Panc1 (cell line): ENCODE measurements at places on chromosomes 13 and 19.

DNA sequence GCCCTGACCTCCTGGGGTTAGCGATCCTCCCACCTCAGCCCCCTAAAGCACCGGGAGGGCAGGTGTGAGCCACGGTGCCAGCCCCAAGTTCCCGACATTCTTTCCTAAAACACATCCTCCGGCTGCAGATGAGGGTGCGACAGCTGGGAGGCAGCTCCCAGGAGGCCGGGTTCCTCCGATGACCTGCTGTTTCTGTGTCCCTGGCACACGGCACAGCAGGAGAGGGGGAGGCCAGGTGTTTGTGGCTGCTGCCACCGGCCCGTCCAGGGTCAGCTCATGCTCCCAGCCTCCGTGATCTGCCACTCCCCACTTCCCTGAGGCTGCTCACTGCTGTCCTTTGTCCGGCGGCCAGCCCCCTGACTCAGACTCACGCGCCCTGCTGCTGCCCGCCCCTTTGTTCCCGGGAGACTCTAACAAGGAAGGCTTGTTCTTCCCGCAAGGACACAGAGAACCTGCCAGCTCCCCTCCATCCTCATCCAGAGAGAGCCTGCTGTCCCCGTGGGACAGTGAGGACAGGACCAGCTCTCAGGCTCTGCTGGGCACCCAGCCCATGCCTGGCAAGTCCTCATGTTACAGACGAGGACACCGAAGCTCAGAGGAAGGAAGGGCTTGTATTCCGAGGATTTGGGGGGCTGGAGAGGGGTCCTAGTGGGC is 10.6 kb upstream of the MADCAM1 start:
- no peak for DNase-seq

DNA sequence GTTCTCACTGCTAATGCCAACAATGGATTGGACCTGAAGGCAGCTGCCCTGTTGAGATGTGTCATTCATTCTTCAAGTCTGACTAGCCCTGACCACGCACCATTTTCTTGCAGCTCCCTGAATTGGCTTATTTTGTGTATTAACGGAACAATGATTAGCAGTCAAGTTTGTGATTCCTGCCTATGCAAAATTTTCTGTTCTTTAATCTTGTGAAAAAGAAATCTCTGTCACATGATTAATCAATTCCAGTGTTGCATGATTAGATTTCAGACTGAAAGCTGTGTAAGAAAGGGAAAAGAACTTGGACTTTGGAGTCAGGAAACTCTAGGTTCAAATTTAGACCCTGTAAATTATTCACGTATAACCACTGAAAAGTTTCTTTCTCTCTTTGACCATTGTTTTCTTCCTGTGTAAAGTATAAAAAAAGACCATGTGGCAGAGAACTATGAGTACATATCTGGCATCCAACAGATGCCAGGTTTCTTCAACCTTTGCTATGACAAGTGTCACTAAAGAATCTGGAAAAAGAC is 64.5 kb upstream of the SLC10A2 start:
- no peak for DNase-seq

GRCh38 chr19:4803736-4804695 is 12.5 kb downstream of the FEM1A start:
- peak; percentile 39 for DNase-seq

GRCh38 chr13:79361299-79361698 is 44.8 kb downstream of the RBM26 start:
- DNase-seq, result no peak

DNA sequence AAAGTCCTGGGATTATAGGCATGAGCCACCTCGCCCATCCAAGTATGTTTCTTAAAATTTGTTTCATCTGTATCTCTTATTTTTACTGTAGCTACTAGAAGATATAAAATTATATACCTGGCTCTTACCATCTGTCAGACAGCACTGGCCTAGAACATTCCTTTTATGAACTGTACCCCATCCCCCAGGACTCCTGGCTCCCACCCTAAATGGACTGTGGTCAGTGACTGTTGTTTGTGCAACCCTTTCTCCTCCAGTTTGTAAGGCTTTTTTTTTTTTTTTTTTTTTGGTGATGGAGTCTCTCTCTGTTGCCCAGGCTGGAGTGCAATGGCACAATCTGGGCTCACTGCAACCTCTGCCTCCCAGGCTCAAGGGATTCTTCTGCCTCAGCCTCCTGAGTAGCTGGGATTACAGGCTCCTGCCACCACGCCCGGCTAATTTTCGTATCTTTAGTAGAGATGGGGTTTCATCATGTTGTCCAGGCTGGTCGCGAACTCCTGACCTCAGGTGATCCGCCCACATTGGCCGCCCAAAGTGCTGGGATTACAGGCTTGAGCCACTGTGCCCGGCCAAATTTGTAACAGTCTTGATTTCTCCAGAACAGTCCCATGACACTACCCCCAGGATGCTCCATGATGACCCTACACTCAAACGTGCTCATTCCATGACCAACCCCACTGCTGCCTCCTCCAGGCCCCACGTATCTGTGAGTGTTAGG is 2.5 kb downstream of the NDUFA3 start:
- no peak for DNase-seq

DNA sequence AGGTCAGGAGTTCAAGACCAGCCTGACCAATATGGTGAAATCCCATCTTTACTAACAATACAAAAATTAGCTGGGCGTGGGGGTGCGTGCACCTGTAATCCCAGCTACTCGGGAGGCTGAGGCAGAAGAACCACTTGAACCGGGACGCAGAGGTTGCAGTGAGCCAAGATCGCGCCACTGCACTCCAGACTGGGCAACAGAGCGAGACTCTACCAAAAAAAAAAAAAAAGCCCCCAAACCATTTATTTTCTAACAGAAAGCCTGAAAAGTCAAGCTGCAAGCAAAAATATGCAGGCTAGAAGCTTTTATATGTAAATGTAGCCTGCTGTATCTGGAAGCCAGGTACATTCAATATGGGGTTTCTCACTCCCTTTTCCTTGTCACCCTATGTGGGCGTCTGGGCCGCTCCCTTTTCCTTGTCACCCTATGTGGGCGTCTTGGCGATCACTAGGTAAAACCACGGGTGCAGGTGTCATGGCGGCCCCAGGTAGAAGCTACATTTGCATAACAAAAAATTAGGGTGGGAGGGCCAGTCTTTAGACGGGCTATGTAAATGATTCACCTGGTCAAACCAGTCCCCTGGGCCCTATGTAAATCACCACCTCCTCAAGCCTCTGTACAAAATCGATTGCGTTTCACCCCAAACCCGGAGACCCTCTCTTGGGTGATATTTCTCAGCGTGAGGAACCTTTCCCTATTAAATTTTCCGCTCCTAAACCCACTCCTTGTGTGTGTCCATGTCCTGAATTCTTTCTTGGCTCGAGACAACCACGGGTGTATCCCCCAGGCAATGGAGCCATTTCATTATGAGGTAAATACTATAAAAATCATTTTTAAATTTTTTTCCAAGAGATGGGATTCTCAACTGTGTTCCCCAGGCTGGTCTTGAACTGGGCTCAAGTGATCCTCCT is 2.1 kb downstream of the TRIM13 start:
- no peak for DNase-seq

- no peak for DNase-seq
Observed at GRCh38 chr19:29524912-29525831, 622 bp upstream of the VSTM2B start.

DNA sequence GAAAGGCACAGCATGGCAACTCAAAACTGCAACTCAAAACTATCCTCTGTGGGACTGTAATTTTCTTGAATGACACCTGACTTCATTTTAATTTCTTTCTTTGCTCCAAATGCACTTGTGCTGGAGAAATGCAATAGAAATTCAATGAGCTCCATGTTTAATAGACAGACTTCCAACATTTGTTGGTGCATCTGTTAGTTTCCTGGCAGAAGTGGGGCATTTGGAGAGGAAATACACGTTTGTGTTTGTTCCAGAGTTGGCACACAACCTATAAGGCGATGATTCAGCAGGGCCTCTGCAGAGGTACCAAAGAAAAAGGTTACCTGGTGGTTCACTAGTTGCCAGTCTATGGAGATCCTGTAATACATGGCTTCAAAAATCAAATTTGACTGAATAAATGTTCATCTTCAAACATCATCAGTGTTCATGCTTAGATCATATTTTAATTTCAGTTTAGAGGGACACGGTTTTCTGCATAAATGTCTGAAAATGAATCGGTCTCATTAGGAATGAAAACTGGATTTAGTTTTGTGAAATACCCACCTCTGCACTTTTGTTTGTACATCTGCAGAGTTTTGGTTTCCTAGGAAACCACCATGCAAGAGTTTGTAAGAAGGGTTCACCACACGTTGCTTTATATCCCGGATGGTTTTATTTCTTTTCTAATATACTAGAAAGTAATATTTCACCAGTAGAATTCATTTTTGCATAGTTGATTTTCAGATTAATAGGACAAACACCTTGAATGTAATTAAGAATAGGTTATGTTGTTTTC is 21.8 kb upstream of the OBI1 start:
- no peak for DNase-seq

DNA sequence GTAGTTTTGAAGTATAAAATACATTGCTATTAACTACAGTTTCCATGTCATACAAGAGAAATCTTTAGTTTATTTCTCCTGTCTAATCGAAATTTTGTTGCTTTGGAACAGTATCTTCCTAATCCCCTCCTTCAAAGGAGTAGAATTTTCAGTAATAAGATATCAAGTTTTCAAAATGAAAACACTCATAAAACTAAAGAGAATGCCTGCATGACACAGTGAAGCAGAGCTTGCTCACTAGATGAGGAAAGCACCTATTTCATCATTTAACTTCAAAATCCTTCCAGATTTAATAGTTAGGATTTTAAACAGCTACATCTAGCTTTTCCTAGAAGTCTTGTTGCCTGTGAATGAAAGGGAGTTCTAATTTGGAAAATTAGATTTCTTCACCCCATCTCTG is 80.8 kb downstream of the TNFSF11 start:
- no peak for DNase-seq

- DNase-seq, result no peak
Observed at GRCh38 chr13:110109910-110110309, 197.0 kb downstream of the COL4A1 start.

DNA sequence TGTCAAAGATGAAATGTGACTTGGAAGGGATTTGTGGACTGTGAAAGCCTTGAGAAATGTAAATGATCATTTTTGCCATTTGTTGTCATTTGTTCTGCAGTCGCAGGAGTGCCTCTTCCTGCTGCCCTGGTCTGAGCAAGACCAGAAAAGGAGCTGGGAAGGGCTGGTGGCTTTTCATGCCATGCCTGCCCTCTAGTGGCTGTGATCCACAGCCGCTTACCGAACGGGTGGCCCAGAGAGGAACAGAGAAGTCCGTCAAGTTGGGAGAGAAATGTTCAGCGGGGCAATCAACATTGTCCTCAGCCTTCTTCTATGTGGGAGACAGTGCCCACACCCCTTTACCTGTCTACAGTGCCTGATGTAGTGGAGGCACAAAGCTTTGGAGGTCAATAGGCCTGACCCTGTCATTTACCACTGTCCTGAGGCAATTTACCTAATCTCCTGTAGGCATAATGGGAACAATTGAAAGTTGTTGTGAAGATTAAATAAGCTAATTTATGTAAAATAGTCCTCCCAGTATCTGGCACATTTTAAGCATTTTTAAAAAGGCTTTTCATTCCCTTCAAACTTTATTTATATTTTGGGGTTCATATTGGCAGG is 224.5 kb downstream of the B3GLCT start:
- peak; percentile 39 for DNase-seq

DNA sequence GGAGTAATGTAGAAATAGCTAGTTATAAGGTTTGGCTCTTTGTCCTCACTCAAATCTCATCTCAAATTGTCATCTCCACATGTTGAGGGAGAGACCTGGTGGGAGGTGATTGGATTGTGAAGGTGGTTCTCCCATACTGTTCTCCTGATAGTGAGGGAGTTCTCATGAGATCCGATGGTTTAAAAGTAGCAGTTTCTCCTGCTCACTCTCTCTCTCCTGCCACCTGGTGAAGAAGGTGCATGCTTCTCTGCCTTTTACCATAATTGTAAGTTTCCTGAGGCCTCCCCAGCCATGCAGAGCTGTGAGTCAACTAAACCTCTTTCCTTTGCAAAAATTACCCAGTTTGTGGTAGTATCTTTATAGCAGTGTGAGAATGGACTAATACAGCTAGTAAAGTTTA is 849.4 kb downstream of the DACH1 start:
- no peak for DNase-seq

DNA sequence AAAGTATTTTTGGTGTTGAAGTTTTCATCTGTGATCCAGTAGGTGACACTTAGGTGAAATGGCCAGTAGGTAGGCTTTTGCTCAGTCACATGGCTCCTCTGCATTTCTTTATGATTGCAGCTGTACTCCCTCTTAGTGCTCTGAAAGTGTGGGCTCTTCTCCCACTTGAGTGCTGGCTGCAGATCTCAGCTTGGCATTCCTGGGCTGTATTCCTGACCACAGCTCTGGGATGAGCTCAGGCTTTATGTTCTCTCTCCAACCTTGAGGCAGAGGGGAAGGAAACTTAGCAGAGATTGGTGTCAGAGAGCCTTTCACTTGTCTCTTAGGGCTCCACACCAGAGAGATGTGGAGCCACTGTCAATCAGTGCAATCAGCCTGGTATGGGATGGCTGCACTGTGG is 254.3 kb downstream of the NDFIP2 start:
- DNase-seq, result no peak

DNA sequence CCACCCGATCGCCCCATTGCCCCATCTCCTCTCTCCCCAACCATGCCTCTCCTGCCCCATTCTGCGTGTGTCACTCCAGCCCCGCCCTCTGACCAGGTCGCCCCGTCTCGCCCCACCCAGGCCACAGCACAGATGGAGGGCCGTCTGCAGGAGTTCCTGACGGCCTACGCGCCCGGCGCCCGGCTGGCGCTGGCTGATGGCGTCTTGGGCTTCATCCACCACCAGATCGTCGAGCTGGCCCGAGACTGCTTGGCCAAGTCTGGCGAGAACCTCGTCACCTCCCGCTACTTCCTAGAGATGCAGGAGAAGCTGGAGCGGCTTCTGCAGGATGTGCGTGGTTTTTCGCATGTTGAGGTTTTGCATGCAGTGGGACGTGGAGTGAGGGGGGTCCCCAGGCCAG is 26.2 kb downstream of the MAST3 start:
- DNase-seq, result no peak

- no peak for DNase-seq
Observed at GRCh38 chr19:41299755-41300089, 10.2 kb upstream of the CCDC97 start.

DNA sequence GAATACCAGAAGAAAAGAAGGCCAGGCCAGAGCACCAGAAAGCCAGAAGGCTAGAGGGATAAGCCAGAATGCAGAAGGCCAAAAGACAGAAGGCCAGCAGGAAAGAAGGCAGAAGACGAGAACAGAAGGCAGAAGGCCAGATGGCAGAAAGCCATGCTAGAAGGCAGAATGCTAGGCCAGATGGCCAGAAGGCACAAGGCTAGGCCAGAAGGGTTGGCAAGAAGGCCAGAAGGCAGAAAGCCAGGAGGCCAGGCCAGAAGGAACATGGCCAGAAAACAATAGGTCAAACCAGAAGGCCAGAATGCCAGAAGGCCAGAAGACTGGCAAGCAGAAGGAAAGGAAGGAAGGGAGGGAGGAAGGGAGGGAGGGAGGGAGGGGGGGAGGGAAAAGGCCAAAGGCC is 188.8 kb downstream of the TUBA3C start:
- no peak for DNase-seq

- DNase-seq, result no peak
Observed at GRCh38 chr13:75417656-75418055, 64.3 kb downstream of the TBC1D4 start.
